ENCODE measurements at places on chromosomes 2 and 18. TPM values are rescaled to one million over a fixed set of nuclear protein-coding genes. Genes with fewer than 3 reads are reported as not detected.

Gene GKN1
- not detected for total RNA-seq

Gene ABCB11
- total RNA-seq: not detected

Gene TBR1
- total RNA-seq: not detected

Gene KYNU
- 2.0 TPM for total RNA-seq

Gene ARHGAP15
- total RNA-seq: not detected

Gene EVX2
- not detected for total RNA-seq

Gene C2orf15
- 2.4 TPM for total RNA-seq

Gene AFF3
- total RNA-seq: 0.35 TPM

Gene EEF1B2
- 728 TPM for total RNA-seq

Gene TNFAIP6
- not detected for total RNA-seq

Gene HOXD13
- total RNA-seq: not detected

Gene RAB6D
- total RNA-seq: not detected

Gene MDH1B
- 0.23 TPM for total RNA-seq

Gene CD207
- not detected for total RNA-seq

Gene INHBB
- 0.87 TPM for total RNA-seq

Gene KCNS3
- 16.2 TPM for total RNA-seq

Gene RMDN2
- 2.8 TPM for total RNA-seq

Gene ANKRD29
- total RNA-seq: 1.2 TPM

Gene ZSWIM2
- not detected for total RNA-seq

Gene CRACDL
- 0.29 TPM for total RNA-seq

Gene CAMKMT
- 5.4 TPM for total RNA-seq

Gene GALNT14
- 80.7 TPM for total RNA-seq

Gene DDX1
- total RNA-seq: 77.0 TPM

Gene ASIC4
- not detected for total RNA-seq

Gene BZW1
- 699 TPM for total RNA-seq

Gene OTX1
- not detected for total RNA-seq

Gene UGT1A4
- 0.07 TPM for total RNA-seq

Gene PTH2R
- not detected for total RNA-seq

Gene FAM124B
- total RNA-seq: not detected

Gene REG3A
- not detected for total RNA-seq

Gene COBLL1
- total RNA-seq: 28.8 TPM

Gene SLC4A1AP
- 25.8 TPM for total RNA-seq

Gene ZC3H8
- 3.7 TPM for total RNA-seq
